ENCODE measurements at places on chromosomes 6 and 20.

- DNase-seq = no peak
Measured at GRCh38 chr6:108736832-108737231, 111.4 kb upstream of the ARMC2 start.

GRCh38 chr6:62265906-62266525, 20.0 kb downstream of the KHDRBS2 start:
- DNase-seq = no peak

- no peak for DNase-seq
Measured at GRCh38 chr6:130583268-130583667, 217.5 kb downstream of the TMEM200A start.

GRCh38 chr6:140174524-140174923, 800.1 kb upstream of the CITED2 start:
- DNase-seq = no peak

- DNase-seq = peak; percentile 7
Measured at GRCh38 chr20:47741669-47742608, 43.3 kb downstream of the SULF2 start.

DNA sequence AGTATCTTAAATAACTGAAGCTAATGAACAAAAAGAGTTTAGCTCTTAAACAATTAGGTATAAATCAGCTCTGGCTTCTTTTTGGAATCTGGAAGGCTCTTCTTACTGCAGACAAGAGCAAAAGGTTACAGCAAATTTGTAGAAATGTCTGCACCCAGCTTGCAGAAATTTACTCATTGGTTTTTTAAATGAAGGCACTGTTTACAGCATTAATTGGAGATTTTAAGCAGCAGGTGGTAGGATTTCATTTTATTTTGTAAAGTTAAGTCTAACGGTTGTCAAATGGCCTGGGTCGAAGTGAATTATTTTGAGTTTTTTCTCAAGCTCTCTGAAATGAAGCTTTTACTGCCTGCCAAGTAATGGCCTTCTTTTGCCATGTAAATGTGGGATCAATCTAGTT, 102.1 kb downstream of the NRSN1 start:
- DNase-seq = no peak

DNA sequence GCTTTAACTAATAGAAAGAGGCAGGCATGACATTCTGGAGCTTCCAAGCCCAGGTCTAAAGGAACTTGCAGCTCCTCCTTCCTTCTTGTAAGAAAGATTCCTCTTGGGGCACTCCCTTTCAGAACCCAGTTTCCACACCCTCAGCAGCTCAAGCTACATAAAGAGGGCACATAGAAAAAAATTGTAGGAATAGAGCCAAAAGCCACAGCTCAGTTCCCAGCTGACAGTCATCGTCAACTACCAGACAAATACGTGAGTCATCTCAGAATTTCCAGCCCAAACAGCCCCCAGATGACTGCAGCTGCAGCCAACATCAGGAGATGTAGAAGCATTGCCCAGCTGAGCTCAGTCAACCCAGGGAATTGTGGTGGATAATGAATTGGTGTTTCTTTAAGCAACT, 349.8 kb upstream of the ARID1B start:
- no peak for DNase-seq

DNA sequence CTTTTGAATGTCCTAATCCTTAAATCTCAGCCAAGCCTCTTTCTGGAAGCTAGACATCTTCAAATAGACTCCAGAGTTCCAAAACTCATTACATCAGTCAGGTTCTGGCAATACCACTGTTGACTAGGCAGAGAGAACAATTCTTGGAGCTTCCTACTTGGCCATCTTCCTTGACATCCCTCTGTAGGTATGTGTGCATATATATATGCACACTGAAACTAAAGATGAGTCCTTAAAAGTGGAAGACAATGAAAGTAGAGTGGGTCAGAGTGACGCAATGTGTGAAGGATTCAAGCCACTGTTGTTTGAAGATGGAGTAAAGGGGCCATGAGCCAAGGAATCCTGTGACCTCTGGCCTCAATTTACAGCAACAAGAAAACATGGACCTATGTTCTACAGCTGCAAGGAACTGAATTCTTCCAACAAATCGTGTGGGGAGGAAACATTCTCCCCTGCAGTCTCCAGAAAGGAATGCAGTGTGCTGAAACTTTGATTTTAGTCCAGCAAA, 18.7 kb upstream of the DUSP22 start:
- DNase-seq = no peak

DNA sequence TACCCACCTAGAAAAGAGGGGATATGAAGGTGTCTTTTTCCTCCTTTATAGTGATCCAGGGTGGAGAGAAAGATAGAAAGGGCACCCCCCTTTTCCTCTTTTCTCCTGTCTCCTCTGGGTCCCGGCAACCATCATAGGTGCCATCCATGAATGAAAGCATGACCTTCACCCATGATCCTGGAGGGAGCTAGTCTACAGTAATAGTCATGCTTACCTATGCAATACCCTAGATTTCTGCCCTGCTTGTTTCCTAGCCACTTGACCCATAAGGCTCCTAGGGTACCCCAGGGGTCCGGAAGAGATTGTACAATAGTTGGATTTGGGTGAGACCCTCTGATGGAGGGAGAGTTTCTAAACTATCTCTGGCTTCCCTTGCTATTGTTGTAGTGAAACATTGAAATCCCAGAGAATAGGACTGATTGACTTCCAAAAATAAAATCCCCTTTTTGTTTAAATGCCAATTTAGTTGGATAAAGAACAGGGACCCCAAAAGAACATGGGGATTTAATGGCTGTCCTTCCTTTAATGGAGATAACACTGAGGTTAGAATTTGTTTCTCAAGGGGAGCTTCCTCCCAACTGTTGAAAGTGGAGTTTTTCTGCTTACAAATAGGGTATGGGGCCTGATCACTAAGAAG, 366.8 kb upstream of the KHDRBS2 start:
- no peak for DNase-seq

GRCh38 chr6:17707371-17707651, 586 bp upstream of the NUP153 start:
- DNase-seq = peak; percentile 59

DNA sequence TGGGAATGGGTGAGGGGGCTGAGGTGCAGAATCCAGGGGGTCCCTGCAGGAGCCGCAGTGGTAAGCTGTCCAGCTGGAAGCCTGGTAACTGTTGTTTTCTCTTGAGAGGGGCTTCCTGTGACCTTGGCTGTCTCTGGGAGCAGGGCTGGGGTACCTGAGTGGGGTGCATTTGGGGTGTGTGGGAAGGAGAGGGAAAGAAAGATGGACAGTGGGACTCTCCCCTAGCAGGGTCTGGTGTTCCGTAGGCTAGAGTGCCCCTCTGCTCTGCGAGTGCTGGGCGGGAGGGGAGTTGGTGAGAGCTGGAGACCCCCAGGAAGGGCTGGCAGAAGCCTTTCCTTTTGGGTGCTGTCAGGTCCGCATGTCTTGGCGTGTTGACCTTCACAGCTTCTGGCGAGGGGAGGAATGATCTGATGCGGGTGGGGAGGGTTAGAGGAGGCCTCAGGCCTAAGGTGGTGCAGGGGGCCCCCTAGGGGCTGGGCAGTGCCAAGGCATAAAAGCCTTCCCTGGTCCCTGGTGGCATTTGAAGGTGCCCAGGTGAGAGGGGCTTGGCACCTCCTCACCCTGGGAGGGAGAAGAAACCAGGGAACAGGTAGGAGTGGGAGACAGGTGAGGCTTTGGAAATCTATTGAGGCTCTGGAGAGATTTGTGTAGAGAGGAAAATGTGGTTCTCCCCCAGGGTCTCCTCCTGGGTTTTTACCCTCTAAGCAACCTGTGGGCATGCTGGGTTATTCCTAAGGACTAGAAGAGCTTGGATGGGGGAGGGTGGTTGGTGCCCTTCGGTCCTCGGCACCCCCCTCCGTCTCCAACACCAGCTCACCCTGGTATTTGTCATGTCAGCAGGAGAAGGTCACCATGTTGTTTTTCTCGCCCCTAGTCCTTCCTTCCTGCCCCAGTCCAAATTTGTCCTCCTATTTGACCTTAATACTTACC, 3.3 kb downstream of the VEGFA start:
- DNase-seq = peak; percentile 32

GRCh38 chr20:64036346-64037198, 590 bp downstream of the C20orf204 start:
- DNase-seq = no peak

- no peak for DNase-seq
Measured at GRCh38 chr6:39495640-39496039, 173.1 kb upstream of the KCNK16 start.

DNA sequence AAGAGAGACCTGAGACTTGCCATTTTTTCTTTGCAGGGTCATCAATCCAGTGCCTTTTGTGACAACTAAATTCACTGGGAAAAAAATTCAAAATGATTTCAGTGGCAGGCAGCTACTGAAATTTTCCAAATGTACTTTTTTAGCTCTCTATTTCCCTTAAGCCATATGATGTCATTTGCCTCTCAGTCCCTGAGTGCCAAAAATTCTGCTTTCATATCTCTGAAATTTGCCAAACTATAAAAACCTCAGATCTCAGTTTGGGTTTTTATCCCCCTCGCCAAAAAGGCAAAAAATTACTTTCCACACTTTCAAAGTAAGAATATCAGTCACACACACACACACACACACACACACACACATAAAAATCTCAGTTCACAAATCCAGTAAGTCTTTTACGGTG, 651.3 kb upstream of the ARID1B start:
- DNase-seq = no peak

DNA sequence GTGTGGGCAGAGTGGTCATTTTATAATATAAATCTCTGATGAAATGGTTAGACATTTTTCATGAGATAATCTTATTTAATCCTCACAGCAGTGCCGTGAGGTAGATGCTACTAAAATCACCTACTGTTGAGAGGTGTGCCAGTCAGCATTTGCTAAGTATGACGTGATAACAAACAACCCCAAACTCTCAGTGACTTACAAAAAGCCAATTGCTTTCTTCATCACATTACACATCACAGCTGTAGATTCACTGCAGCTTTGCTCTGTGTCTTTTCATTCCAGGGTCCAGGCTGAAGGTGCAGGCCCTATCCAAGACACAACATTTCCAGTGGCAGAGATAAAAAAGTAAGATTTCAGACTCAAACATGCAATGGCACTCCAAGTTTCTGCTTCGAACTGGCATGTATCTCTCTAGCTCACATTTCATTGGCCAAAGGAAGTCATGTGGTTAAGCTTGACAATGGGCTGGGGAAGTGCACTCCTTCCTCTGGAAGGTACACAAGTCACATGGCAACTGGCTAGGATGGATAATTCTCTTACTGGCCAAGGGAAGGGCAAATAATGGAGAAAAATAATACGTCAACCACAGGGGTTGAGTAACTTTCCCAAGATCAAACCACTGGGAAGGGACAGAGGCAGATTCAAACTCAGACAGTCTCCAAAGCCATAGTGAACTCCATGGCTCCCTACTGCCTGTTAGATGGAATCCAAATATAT, 69.5 kb upstream of the EPB41L1 start:
- DNase-seq = no peak

- DNase-seq = no peak
Measured at GRCh38 chr6:53984581-53984980, 126.7 kb upstream of the MLIP start.

GRCh38 chr20:24960302-24960801, 11.3 kb downstream of the CST7 start:
- DNase-seq = no peak

GRCh38 chr6:133966654-133967329, 13.8 kb downstream of the TBPL1 start:
- DNase-seq = no peak

DNA sequence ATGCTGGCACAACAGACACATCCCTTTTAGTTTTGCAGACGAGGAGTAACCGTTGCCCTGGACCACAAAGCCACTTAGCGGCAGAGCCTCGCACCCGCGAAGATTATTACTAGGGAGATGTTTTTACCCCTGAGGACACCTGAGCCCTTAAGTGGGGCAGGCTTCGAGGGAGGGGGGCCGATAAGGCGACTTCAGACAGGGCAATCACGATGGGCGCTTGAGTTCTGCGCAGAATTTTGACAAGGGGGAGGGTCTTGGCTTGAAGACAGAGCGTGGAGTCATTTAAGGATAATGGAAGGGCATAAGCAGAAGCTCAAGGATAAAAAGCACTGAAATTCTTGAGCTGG, 650 bp upstream of the TTK start:
- no peak for DNase-seq

DNA sequence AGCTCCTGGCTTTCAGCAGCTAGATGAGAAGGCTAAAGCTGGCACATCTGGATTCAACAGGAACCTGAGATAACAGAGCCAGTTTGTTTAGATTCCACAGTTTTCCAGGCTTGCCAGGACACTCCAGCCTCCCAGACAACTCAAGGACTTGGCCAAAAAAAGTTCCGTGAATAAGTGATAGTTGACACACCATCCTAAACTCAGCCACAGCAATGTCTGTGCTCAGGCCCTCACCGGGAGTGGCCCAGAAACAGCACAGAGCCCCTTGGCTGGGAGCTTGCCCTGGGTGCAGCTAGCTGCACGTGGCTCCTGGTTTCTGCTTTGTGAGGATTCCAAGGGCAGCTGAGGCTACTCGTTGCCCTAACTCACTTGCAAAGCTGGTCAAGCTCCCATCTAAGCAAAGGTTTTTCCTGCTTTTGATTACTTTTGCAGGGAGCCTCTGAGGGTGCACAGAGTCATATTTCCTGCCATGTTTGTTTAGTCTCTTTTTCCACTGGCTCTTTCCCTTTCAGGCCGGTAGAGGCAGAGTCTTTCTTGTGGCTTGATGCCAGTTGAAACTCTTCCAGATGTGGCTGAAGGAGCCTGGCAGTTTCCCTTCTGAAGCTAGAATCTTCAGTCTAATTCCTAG, 118.3 kb upstream of the ECI2 start:
- DNase-seq = peak; percentile 12

GRCh38 chr6:30610065-30610464, 7.0 kb downstream of the PPP1R10 start:
- no peak for DNase-seq

DNA sequence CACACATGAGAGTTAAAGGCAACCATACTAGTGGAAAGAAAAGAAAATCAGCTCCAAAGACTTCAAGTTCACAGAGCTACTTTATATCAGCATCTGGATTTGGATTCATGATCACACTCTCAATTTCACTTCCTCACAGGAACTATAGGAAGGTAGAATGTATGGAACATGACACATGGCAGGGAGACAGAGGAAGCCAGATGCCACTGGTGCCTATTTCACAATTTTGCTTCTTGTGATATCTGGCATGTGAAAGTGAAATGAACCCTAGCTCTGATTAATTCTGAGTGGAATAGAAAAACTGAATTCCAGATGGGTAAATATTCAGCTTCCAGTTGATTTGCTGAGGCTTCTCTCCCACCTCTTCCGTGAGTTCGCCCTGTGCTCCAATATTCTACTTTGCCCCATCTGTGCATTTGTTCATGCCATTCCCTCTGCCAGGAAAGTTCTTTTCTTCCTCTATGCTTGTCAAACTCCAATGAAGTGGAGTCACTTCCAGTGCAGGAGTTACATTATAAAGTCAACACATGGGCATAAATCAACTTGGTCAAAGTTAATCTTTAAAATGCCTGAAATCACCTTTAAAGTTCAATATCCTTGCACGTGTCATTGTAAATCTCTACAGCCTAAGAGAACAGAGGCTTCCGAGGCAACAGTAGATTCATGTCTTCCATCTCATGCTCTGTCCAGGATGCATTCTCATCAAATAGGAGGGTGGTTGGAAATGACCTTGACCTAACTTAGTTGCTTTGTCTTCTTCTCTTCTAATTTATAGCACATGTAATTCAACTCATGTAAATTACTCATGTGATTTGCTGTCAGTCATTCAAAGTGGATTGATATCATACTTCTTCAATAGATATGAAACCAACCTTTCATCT, 275.3 kb downstream of the HIVEP2 start:
- no peak for DNase-seq

- no peak for DNase-seq
Measured at GRCh38 chr20:61986762-61987321, 78.8 kb downstream of the TAF4 start.

Measured in NCI-H748 treated with DMSO at 0.1 percent for 48 hours (cell line).